ENCODE measurements at places on chromosomes 6 and 20.

DNA sequence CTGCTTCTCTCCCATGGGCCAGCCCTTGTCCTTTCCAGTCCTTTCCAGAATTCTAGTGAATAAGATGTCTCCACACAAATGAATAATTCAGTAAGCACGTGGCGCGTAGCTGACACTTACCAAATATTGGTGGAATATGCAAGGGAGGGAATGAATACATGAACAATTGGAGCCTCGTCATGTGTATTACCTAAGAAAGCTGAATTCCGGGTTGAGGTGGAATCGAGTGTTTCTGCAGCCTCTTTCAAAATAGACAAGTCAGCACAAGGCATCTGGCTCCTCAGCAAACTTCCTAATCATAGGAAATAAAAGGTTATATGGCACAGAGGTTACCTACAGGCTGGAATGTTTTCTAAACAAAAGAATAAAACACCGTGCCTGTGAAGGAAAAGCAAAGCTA is 47.0 kb upstream of the NT5E start:
- DNase-seq, result no peak

DNA sequence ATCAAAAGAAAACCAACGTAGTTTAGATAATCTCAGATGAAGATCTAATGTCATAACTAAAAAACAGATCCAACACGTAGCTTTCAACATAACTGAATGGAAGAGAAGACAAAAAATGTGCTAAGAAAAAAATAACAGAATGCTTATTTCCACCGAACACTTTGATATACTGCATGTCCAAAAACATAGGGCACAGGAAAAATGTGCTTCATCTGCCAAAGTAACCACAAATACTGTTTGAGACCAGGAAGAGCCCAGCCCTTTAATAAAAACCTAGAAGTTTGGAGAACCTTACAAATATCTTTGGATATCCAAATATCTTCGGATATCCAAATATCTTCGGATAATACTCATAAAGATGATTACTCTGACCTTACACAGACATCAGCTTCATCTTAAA is 19.8 kb downstream of the LAMA4 start:
- DNase-seq, result no peak

- DNase-seq, result no peak
Observed at GRCh38 chr20:4999788-5000187, 1.5 kb downstream of the SLC23A2 start.

- no peak for DNase-seq
Observed at GRCh38 chr6:169312658-169313346, 59.2 kb upstream of the THBS2 start.

DNA sequence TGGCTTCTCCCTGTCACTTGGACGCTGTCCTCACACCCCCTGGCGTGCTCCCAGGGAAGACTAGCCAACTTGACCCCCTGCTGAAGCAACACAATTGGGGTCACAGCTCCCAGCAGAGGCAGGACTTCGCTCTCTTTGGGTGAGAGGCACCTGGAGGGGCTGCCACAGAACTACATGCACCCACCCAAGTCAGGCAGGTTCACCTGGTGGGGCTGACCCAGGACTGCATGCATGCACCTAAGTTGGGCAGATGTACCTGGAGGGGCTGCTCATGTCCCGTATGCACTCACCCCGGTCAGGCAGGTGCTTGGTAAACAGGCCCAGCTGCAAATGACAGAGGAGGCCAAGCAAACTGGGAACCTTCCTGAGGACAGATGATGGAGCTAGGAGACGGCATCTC is 154.3 kb upstream of the RPS6KA2 start:
- no peak for DNase-seq

DNA sequence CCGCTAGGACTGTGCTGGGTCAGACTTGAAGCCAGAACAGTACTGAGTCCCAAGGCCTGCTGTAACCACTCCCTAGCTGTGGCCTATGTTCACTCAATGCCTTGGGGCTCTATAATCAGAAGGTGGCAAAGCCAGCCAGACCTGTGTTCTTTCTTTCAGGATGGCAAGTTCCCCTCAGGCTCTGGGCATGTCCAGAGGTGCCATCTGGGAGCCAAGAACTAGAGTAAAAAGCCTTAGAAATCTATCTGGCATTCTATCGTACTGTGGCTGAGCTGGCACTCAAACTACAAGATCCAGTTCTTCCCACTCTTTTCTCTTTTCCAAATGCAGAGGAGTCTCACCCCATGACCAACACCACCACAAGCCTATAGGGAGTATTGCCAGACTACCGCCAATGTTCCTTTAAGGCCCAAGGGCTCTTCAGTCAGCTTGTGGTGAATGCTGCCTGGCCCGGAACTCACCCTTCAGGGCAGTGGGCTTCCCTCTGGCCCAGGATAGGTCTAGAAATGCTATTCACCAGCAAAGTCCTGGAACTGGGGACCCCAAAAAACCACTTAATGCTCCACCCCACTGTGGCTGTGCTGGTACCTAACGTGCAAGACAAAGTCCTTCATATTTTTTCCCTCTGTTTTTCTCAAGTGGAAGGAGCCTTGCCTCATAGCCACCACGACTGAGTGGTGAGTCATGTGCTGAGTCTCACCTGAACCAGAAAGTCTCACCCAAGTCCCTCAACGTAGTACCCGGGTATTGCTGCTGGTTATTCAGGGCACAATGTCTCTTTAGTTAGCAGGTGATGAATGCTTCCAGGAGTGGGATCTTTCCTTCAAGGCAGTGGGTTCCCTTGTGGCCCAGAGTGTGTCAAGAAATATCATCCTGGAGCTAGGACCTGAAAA is 8.6 kb upstream of the SIRPB2 start:
- DNase-seq, result no peak

GRCh38 chr6:35223396-35223795 is 9.6 kb downstream of the SCUBE3 start:
- no peak for DNase-seq

GRCh38 chr6:55379895-55380294 is 52.6 kb downstream of the GFRAL start:
- DNase-seq, result no peak

DNA sequence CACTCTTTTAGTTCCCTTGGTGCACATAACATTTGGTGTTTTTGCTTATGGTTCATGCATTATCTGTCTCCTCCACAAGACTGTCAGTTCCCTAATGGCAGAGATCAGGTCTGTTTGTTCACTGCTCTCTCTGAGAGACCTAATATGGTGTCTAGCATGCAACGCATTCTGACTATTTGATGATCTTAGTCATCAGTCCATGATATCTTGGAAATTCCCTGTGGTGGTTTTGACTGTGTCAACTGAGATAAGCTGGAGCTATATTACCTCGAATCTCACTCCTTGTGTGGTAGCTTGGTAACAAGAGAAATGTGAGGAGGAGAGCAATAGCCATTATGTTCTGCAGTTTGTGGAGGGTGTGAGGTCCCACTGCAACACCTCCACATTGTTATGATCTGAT is 229.8 kb downstream of the FRK start:
- DNase-seq, result no peak

DNA sequence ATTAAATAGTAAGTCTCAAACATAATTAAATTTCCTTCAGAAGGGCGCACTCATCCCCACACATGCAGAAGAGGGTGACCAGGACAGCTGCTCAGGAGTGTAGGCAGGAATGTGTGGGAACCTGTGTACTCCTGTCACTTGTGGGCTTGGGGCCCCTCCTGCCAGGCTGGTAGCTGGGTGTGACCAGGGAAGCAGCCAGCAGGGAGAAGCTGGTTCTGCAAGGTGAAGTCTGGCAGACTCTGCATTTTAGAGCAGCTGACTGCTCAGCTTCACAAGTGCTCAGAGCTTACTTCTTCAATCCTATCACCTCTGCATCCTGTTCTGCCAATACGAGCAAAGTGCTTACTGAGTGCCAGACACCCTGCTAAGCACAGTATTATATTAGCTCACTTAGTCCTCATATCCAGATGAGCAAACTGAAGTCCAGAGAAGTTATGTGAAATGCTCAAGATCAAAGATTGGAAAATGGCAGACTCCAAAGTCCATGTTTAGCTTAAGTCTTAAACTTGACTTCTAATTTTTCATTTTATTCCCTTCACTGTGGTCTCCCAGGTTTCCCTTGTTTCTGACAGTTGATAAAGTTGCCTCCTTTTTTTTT is 27.9 kb downstream of the ELMO2 start:
- DNase-seq, result no peak

DNA sequence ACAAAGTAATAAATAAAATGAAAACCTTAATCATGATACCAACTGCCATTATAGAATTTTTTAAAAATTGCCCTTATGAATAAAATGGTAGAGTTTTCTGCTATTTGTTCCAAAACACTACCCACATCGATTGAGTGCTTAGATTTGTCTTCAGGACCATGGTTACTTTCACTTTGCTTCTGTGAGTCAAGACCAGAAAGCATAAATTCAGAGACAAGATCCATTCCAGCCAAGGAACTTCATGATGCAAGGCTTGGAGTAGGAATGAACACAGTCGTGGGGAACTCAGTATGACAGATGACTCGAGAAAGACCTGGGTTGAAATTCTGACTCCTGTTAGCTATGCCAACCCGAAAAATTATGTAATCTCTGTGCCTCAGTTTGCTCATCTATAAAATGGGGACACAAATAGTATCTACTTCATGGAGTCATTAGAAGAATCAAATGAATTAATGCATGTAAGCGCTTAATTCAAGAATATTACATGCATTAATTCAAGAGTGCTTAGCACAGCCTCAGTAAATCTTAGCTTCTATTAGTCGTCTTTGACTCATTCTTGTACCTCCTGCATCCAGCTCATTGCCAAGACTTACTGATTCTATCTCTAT is 72.5 kb upstream of the MYLIP start:
- DNase-seq, result no peak

- DNase-seq, result no peak
Observed at GRCh38 chr6:110609101-110609500, 132.7 kb upstream of the SLC22A16 start.

- no peak for DNase-seq
Observed at GRCh38 chr6:88662653-88663174, 300.7 kb downstream of the RNGTT start.

DNA sequence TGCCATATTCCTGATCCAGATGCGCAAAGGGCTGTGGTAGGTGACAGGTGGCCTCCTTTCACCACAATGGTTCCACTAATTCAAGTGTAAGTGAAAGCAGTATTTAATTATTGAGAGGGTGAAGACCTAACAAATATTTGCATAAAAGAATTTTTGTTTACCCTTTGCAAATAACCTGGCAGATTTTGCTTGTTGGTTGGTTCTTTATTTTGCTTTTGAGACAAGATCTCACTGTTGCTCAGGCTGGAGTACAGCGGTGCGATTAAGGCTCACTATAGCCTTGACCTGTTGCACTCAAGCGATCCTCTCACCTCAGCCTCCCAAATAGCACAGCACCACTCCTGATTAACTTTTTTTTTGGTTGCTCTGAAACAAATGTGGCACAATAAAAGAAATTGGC is 49.2 kb downstream of the PCNA start:
- no peak for DNase-seq

- no peak for DNase-seq
Observed at GRCh38 chr6:153162646-153163045, 31.6 kb upstream of the RGS17 start.

DNA sequence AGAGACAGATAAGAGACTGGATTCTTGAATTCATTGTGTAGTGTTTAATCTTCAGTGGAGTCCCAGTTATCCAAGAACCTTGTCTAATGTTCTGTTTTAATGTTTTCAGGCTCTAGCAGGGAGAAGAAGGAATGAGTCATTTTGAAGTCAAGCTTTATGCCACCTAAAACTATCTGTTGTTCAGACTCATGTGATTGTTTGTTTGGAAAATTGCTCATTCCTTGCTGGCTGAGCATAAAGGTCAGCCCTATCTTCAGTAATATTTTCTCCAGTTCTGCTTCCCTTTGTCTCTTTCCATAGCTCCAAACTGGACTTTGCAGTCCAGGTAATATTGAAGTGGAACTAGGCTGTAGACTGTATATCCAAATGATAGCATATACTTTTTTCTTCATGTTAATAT is 34.2 kb downstream of the CLVS2 start:
- no peak for DNase-seq

All from right renal pelvis (tissue), 4 donors.